ENCODE measurements at places on chromosomes 12 and 14.

GRCh38 chr14:36085861-36086260 is 90.7 kb downstream of the PTCSC3 start:
- DNase-seq = no peak

GRCh38 chr14:67908052-67908754 is 88.6 kb downstream of the RAD51B start:
- DNase-seq = no peak

- DNase-seq = no peak
These were observed 17.2 kb upstream of the SLC35F4 start for GRCh38 chr14:57883061-57883460.

- no peak for DNase-seq
These were observed 91.2 kb downstream of the WNK1 start for GRCh38 chr12:843609-844008.

DNA sequence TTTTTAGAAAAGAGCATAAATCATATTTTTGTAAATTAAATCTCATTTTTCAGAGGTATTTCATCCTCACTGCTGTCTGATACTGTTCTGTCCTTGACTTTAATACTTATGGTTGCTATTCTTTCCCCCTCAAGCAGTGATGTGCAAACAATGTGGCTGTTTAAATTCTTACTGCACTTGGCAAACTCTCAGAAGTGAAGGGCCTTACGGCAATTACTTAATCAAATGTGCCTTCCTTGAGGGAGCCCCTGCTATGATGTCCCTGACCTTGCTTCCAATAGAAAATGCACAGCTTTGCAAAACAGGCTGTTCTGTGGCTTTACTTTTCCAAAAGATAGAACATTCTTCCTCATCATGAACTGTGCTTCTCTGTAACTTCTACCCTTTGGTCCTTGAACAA is 35.2 kb downstream of the UBE3B start:
- no peak for DNase-seq

All from T follicular helper cell (primary cell).